ENCODE measurements at places on chromosomes 1 and 21.

- DNase-seq, result no peak
Observed at GRCh38 chr1:22922640-22923039, 50.0 kb downstream of the LACTBL1 start.

GRCh38 chr1:93979718-93980319 lies 70.6 kb upstream of the GCLM start:
- DNase-seq, result no peak

DNA sequence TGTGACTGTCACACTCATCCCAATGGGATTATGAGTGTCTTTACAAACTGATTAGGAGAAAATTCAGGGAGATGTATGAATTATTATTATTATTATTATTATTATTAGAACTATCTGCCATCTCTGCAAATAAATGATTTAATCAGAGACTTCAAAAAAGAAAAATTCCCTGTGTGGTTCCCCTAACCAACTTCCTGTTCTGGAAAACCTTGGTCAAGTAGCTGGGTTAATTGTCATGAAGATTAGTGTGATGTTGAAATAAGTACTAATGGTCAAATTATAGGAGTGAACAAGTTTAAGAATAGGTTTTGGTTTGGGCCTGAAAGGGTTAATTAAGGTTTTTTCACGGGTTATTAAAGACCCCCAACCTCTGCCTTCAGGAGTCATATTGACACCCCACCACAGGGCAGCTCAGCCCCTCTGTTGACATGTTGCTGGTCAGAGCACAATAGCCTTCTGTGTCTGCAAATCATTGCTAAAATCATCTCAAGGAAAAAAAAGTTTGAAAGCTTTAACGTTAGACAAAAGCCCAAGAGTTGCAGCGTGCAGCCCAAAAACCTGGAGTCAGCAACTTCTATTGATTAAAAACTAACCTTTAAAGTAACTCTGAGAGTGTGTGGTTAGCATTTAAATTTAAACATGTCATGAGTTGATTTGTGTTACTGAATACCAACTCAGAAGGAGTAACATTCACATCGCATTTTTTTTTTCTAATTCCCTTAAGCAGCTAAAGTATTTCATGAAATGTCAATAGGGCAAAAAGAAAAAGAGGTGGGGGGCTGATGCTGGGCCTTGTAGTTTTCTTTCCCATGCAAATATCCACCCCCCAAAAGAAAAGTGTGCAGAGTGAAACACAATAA lies 272.5 kb downstream of the TM2D1 start:
- DNase-seq, result no peak

DNA sequence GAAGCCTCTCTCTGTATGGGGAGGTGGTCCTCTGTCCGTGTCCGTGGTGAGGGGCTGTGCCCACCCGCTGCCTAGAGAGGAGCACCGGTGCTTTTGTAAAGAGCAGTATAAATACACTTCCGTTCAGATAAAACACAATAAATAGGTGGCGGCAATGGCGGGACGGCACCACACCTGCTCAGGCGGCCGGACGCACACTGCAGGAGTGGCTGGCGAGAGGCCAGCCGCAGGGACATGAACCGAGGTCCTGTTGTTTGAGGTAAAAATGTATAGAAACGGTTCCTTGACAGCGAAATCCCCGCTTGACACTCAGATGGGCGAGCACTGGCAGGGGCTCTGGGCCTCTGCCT lies 40.8 kb downstream of the KRTAP10-1 start:
- no peak for DNase-seq

GRCh38 chr1:173414136-173414535 lies 63.0 kb upstream of the PRDX6 start:
- no peak for DNase-seq

GRCh38 chr1:209614151-209614420 lies 30.6 kb downstream of the CAMK1G start:
- no peak for DNase-seq

DNA sequence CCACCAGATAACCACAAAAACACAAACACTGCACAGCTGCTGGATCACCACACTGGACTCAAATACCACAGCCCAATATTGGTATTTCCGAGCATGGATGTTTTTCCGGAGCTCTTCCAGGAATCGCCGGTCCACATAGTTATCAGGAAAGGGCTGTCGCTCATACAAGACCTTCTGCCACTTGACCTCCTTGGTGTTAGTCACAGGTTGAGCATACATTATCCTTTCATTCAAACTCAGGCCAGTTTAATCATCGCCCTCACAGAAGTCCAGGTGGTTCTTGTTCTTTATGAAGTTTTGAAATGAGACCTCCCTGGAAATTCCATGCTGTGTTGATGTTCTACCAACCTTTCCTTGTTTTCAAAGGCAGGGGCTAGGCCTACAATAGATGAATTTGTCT lies 1.5 kb downstream of the PIGC start:
- no peak for DNase-seq

DNA sequence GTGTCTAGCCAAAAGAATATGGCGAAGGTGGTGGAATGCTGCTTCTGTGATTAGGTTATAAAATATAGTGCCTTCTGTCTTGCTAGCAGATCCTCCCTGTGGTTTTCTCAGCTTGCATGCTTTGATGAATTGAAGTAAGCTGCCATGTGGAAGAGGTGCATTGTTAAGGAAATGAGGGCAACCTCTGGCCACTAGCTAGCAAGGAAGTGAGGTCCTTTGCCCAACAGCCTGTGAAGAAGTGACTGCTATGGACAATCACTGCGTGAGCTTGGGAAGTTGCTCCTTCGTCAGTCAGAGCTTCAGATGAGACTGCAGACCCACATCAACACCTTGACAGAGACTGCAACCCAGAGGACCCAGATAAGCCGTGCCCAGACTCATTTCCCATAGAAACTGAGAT lies 109.4 kb downstream of the GIPC2 start:
- DNase-seq, result no peak

DNA sequence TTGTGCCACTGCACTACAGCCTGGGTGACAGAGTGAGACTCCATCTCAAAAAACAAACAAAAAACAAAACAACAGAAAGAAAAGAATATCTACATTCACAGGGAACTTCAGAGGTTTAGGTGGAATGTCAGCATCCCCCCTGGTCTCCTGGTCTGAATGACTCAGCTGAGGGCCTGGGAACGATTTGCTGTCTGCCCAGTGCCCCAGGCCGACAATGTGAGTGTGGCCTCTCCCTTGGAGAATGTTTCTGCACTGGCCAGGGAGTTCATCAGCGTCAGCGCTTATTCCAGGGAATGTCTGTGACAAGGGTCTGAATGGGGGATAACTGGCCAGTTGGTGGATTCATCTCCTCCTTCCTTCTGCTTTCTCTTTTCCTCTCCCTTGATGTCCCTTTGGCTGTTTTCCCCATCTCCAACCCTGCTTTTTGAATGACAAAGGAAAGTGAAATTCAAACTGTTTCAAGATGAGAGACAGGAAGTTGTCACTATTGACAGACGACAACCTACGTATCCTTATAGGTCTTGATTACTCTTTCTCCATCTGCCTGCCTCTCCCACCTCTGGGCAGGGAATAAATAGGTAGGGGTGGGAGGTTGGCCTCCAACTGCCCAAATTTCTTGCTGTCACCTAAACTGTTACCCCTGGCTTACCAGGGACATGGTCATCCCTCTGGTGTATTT lies 213.1 kb downstream of the HHAT start:
- no peak for DNase-seq
